ENCODE measurements at places on chromosomes 3 and 15.

- DNase-seq = no peak
Observed at GRCh38 chr3:166713787-166714186, 666.3 kb downstream of the ZBBX start.

GRCh38 chr3:127228866-127229265, 35.9 kb downstream of the PRR23E start:
- DNase-seq = no peak

GRCh38 chr3:154119951-154120350, 1.2 kb upstream of the ARHGEF26 start:
- DNase-seq = no peak

DNA sequence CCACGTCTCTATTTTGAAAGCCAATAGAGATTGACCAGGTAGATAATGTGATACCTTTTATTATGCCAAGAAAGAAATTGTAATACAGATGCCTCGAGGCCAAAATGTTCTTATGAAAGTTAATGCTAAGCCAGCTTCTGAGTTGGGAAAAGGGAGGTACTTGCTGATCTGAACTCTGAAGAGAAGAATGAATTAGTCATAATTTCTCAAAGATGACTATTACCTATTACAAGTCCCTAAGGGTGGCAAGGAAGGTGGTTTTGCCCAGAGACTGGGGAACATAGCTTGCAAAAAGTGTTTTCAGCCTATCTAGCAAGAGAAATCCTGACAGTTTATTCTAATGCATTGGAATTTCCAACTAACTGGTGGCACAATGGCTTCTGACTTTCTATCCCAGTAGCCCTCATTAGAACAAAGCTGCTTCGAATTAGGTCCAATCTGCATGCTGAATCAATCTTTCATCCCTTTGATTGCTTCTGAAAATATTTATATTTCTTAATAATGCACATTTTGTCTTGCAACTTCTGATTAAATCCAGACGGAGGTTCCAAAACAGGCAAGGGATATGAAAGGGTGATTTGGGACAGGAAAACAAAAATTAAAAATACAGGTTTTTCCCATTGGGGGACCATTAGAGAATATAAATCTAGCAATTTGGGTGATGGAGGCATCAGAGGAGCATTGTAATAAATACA, 17.7 kb upstream of the NR2F2 start:
- DNase-seq = no peak

DNA sequence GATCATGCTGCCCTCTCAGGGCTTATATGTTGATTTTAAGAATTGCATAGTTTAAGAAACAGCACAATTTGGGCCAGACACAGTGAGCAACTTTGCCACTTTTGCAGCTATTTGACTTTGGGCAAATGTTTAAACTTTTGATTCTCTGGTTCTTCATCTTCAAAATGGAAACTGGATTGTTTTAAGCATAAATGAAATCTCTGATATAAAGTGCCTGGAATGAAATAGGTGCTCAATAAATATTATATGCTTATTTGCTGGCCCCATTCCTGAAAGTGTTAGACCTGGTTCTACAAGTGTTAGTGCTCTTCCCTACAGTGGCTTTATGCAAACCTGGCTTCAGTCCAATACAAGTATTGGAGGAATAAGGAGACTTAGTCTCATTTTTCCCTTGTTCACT, 33.1 kb upstream of the TSC22D2 start:
- no peak for DNase-seq

Data from left ventricle myocardium inferior (tissue), 1 donor.